CD4-positive, CD25-positive, alpha-beta regulatory T cell (primary cell): ENCODE measurements at places on chromosomes 7 and 10.

DNA sequence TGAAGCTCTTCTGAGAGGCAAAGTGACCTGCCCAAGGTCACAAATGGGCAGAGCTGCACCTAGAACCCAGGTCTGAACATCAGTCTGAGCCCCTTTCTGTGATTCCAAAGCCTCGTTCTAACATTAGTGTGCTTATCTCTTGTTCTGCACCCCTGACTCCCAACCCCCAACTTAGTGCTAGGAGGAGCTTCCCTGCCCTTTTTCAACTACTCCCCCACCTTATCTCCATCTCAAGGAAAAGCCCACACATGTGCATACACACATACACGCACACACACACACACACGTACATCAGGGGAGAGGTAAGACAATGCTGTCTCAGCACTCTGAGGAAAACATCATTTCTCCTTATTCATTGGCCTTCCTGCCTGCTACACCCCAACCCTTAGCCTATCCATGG is 8.3 kb downstream of the PRRT4 start:
- no peak for DNase-seq

- no peak for DNase-seq
Observed at GRCh38 chr10:32104622-32105509, 48.6 kb upstream of the KIF5B start.

- DNase-seq: no peak
Observed at GRCh38 chr10:77023396-77023795, 614.2 kb downstream of the KCNMA1 start.

DNA sequence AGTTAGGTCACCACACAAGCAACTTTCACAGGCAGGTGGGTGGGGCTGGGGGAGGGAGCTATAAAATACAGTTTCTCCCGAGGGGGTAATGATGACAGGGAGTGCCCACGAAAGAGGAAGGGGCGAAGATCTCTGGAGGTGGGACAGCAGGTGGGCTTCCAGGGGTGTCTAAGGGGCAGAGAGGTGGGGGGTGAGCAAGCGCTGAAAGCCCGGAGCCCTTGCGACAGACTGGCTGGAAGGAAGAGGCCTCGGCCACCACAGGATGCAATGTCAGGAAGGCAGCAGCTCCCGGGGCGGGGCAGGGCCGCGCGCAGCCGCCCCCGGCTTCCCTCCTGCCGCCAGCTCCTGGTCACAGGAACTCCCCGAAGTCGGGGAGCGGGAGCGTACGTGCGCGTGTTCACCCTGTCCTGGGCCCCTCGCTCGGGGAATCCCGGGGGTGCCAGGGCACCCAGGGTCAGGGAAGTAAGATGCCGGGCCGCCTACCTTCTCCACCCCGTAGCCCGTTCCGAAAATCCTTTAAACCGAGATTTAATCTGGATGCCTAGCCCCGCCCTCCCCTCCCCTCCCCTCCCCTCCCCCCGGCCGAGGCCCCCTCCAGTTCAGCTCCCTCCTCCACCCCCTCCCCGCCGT is 105.2 kb upstream of the PPIF start:
- peak; percentile 8 for DNase-seq
